Left renal pelvis (tissue), 4 donors: ENCODE measurements at places on chromosomes 5 and 9. TPM values are rescaled to one million over a fixed set of nuclear protein-coding genes. Genes with fewer than 3 reads are reported as not detected.

Gene DIMT1
- 36.6 TPM for polyA plus RNA-seq

DNA sequence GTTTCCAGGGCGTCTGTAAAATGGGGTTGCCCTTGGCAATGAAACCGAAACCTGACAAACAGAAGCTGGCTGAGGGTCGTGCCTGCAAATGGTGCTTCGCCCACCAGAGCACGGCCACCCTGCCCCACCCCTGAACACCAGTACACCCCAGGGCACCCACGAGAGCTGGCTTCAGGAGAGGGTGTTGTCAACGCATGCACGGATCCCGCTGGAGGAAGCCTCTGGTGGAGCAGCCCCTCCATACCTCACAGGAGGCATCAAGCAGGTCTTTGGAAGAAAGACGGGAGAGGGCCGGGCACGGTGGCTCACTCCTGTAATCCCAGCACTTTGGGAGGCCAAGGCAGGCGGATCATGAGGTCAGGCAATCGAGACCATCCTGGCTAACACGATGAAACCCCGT, 8.6 kb downstream of the SLC6A3 start:
- no peak for DNase-seq

GRCh38 chr9:91392435-91392834, 30.7 kb upstream of the AUH start:
- DNase-seq, result no peak

DNA sequence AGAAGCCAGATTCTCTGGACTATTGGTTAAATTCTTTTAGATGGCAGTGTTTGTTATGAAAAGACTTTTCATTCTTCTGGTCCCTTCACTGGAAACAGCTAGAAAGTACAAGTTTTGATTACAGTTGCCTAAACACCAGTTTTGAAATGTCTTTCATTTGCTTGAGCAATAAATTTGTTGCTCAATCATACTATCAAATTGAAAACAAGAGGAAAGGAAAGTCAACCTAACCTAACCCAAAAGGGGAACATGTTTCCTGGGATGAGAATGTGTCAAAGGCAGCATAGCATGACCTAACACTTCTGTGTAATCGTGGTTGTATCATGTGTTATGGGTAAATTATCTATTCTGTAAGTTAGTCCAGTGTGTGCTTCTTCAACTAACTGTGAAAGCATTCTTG, 213.2 kb downstream of the TMC1 start:
- no peak for DNase-seq

GRCh38 chr5:156142867-156143266, 184.1 kb upstream of the SGCD start:
- DNase-seq, result no peak

- DNase-seq, result peak; percentile 57
Observed at GRCh38 chr9:13279284-13280141, at the start of gene MPDZ. TSS of gene MPDZ (minus strand) at chr9:13279692. CDS start at chr9:13250315, 29,377 bp downstream.

- no peak for DNase-seq
Observed at GRCh38 chr9:130842545-130842944, 7.5 kb downstream of the ABL1 start.
